Uterus (tissue), 4 donors: ENCODE measurements at places on chromosomes 7 and 10. TPM values are rescaled to one million over a fixed set of nuclear protein-coding genes. Genes with fewer than 3 reads are reported as not detected.

GRCh38 chr10:17644485-17644943 is 563 bp downstream of the STAM start:
- peaks cover 12% of the 10 kb centered on the region for H3K4me1 ChIP-seq
- no peaks in the 10 kb centered on the region for H3K36me3 ChIP-seq
- peak; percentile 14 for DNase-seq
- peak overlapping the region; percentile 92 for H3K27ac ChIP-seq

RPEL1 gene
- total RNA-seq: 0.35 TPM

GRCh38 chr7:77667459-77668086 is 28.7 kb upstream of the RSBN1L start:
- no peaks in the 10 kb centered on the region for H3K36me3 ChIP-seq
- H3K4me3 ChIP-seq: no peak overlapping the region
- no peaks in the 10 kb centered on the region for H3K27me3 ChIP-seq

GRCh38 chr7:94449151-94449725 is 54.5 kb downstream of the COL1A2 start:
- peaks cover 2% of the 10 kb centered on the region for H3K36me3 ChIP-seq
- no peaks in the 10 kb centered on the region for H3K4me1 ChIP-seq
- H3K27ac ChIP-seq: no peak overlapping the region
- DNase-seq: no peak

DNA sequence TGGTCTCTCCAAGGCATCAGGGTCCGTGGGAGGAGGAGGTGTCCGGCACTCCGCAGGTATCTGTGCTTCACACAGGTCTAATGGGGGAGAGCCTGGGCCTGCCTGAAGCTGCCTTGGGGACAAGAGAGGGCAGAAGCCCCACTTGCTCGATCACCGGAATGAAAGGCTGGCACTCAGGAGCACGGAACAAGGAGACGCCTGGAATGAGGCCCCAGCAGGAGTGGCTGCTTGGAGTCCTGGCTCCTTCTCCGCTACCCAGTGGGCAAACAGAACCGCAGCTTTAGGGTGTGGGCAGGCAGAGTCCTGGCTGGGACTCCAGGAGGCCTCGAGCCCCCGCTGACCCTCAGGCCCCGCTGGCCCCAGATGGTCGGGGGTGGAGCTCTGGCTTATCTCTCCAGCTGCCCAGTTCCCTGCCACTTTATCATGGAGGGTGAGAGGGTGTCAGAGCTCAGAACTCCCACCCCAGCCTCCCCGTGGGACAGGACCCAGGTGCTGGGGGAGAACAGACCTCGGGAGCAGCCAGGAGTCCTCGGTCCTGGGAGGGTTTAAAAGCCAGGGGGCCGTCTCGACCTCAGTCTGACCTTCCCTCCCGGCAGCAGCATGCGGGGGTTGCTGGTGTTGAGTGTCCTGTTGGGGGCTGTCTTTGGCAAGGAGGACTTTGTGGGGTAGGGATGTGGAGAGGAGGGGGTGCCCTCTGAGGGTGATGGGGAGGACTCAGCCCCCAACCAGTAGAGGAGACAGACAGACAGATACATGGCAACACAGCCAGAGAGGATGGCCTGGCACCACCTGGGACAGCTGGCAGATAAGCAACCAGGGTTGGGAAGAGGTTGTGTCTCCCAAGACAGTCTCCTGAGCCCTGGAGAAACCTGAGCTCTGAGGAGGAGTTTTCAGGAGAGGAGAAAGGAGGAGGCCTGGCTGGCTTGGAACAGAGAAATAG is at the start of gene CPA1:
Gene CPA1 (plus strand): TSS at position 574 of the 940 bp plus-strand sequence. CDS start 27 bp downstream, at position 601.
- H3K4me1 ChIP-seq: peaks cover 6% of the 10 kb centered on the region
- H3K4me3 ChIP-seq: no peak within 1 kb of the TSS

GRCh38 chr10:11560076-11560709 is 51.3 kb downstream of the USP6NL start:
- no peak overlapping the region for H3K27ac ChIP-seq
- no peak for DNase-seq
- no peaks in the 10 kb centered on the region for H3K4me1 ChIP-seq
- no peak overlapping the region for H3K4me3 ChIP-seq

ATOH7 gene
- total RNA-seq: not detected

IFIT2 gene
- 8.4 TPM for total RNA-seq

SLC39A12 gene
- not detected for total RNA-seq

CYP2W1 gene
- not detected for total RNA-seq

ZNF518A gene
- 25.6 TPM for total RNA-seq

DNA sequence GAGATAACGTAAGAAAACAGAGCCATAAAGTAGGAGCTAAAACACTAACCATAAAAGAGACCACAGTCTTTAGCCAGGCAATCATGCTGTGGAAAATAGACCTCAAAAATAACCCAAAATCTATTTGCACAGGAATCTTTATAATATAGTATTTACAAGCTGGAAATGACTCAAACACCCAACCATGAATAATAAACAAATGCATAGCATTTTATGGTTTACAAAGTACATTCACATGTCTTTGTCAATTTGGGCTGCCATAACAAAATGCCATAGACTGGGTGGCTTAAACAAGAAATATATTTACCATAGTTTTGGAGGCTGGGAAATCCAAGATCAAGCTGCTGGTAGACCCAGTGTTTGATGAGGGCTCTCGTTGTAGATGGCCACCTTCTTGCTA is 65.5 kb upstream of the GRB10 start:
- H3K27ac ChIP-seq: no peak overlapping the region
- no peaks in the 10 kb centered on the region for H3K4me1 ChIP-seq
- DNase-seq: no peak
- H3K4me3 ChIP-seq: no peak overlapping the region
- no peaks in the 10 kb centered on the region for H3K36me3 ChIP-seq
- H3K27me3 ChIP-seq: no peaks in the 10 kb centered on the region

GRCh38 chr7:128164061-128164954 is 76.8 kb upstream of the LEP start:
- no peak overlapping the region for H3K27ac ChIP-seq
- peaks cover 22% of the 10 kb centered on the region for H3K27me3 ChIP-seq
- H3K4me1 ChIP-seq: peaks cover 7% of the 10 kb centered on the region

GRCh38 chr7:24608504-24608903 is 35.3 kb downstream of the PALS2 start:
- no peak overlapping the region for H3K27ac ChIP-seq
- no peaks in the 10 kb centered on the region for H3K27me3 ChIP-seq
- H3K36me3 ChIP-seq: no peaks in the 10 kb centered on the region
- H3K4me3 ChIP-seq: no peak overlapping the region
- H3K4me1 ChIP-seq: no peaks in the 10 kb centered on the region

DNA sequence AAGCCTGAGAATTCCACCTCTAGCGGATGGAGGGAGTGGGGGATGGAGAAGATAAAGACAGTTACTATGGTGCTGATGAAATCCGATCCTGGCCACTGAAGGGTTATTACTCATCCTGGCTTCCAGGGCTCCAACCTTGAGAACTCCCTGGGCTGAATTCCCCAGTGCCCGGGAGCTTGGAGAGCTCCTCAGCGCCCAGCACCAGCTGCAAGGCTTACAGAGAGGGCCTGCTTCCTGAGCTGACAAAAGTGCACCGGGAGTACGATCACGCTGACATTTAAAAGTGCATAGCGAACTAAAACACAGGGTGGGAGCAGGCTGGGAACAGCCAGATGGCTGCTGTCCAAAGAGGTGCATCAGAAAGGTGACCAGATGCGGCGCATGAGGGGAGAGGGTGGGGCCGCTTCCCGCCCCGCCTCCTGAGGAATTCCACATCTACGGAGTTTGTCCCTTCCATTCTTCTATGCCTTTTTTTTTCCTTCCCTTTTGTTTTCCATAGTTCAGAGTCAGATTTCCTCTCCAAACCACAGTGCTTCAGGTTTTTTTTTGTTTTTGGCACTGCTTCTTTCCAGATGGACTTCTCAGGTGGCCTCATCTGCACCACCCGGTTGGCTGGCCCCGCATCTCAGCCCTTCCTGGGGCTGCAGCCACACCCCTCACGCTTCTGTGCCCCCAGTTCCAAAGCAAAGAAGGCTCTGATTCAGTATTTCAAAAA is 62.4 kb upstream of the MKRN1 start:
- peaks cover 9% of the 10 kb centered on the region for H3K4me1 ChIP-seq
- peak overlapping the region; percentile 27 for H3K4me3 ChIP-seq
- DNase-seq: peak; percentile 90
- no peaks in the 10 kb centered on the region for H3K27me3 ChIP-seq
- H3K36me3 ChIP-seq: no peaks in the 10 kb centered on the region

PRKG1 gene
- total RNA-seq: 136 TPM

DNA sequence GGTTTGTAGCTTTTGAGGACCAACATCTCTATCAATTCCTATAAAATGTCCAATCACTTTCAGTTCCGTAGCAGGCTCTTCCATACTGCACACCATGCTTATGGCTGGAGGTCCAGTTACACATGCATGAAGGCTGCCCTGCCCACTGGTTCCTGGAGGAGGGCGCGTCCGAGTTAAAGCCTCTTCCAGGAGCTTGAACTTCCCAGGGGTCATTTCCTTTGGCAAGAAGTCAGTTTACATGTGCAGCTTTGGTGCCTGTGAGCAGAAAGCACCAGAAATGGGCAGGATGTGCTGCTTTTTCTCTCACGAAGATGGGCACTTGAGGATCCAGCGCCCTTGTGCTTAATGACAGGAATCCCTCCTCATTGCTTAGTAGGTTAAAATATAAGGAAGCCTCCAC is 17.6 kb upstream of the PHYH start:
- no peak overlapping the region for H3K4me3 ChIP-seq
- no peak overlapping the region for H3K27ac ChIP-seq
- DNase-seq: peak; percentile 37
- no peaks in the 10 kb centered on the region for H3K36me3 ChIP-seq
- H3K4me1 ChIP-seq: no peaks in the 10 kb centered on the region

- H3K4me1 ChIP-seq: no peaks in the 10 kb centered on the region
- H3K36me3 ChIP-seq: no peaks in the 10 kb centered on the region
- H3K27ac ChIP-seq: no peak overlapping the region
- no peaks in the 10 kb centered on the region for H3K27me3 ChIP-seq
- DNase-seq: no peak
Measured at GRCh38 chr7:149780056-149780455, 6.7 kb upstream of the ZNF467 start.

DNA sequence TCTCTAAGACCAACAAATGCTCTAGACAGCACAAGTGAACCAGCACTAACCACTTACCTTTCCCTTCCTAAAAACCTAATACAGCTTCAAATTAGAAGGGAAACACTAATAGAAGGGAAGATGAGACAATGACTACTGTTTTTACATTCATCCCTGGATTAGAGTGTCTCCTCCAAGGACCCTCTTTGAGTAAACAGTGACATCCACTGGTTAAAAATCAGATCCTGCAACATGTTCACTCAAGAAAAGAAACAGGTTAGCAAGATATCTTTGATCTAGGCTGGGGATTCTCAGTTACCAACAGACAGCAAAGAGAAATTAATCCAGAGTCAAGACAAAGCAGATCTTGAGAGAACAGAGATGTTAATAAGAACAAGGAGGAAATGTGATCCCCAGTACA is 177.7 kb upstream of the GHITM start:
- DNase-seq: no peak
- no peak overlapping the region for H3K27ac ChIP-seq
- H3K27me3 ChIP-seq: no peaks in the 10 kb centered on the region
- no peaks in the 10 kb centered on the region for H3K36me3 ChIP-seq

GRCh38 chr10:100661520-100661919 is 83.9 kb upstream of the PAX2 start:
- no peak for DNase-seq
- no peak overlapping the region for H3K27ac ChIP-seq
- H3K36me3 ChIP-seq: no peaks in the 10 kb centered on the region
- H3K4me1 ChIP-seq: peaks cover under 1% of the 10 kb centered on the region
- no peak overlapping the region for H3K4me3 ChIP-seq
- peaks cover 4% of the 10 kb centered on the region for H3K27me3 ChIP-seq

- H3K27me3 ChIP-seq: no peaks in the 10 kb centered on the region
- H3K27ac ChIP-seq: no peak overlapping the region
- no peak overlapping the region for H3K4me3 ChIP-seq
- H3K36me3 ChIP-seq: no peaks in the 10 kb centered on the region
- DNase-seq: no peak
- no peaks in the 10 kb centered on the region for H3K4me1 ChIP-seq
Measured at GRCh38 chr7:104695563-104695962, 318.4 kb upstream of the KMT2E start.

GRCh38 chr7:135445690-135446089 is 64.2 kb downstream of the CNOT4 start:
- no peak overlapping the region for H3K27ac ChIP-seq
- no peaks in the 10 kb centered on the region for H3K4me1 ChIP-seq
- no peaks in the 10 kb centered on the region for H3K27me3 ChIP-seq
- no peaks in the 10 kb centered on the region for H3K36me3 ChIP-seq

DNA sequence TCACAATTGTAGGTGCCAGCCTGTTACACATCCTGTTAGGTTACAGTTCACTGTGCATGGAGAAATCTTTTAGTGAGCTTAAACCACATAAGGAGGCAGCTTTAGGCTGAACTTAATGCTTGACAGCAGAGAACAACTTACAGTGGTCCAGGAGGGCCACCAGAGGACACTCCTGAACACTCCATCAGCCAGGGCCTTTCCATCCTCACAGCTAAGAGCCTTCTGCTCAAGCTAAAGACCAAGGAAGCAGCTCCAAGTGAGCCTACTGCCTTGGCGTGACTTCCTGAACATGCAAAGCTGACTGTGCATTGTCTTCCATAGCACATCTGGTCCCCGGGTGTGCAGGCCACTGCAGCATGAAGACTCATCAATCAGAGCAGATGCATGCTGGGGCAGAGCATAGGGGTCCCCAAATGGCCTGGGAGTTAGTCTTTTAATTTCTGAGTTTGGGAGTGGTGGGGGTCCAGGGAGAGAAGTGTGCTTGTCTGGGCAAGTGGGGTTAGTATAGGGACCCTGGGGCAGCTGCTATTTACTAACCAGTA is 105.0 kb downstream of the ZNF248 start:
- no peak for DNase-seq
- H3K27ac ChIP-seq: no peak overlapping the region
- H3K4me1 ChIP-seq: no peaks in the 10 kb centered on the region
- H3K27me3 ChIP-seq: no peaks in the 10 kb centered on the region
